ENCODE measurements at places on chromosomes 13 and 19.

DNA sequence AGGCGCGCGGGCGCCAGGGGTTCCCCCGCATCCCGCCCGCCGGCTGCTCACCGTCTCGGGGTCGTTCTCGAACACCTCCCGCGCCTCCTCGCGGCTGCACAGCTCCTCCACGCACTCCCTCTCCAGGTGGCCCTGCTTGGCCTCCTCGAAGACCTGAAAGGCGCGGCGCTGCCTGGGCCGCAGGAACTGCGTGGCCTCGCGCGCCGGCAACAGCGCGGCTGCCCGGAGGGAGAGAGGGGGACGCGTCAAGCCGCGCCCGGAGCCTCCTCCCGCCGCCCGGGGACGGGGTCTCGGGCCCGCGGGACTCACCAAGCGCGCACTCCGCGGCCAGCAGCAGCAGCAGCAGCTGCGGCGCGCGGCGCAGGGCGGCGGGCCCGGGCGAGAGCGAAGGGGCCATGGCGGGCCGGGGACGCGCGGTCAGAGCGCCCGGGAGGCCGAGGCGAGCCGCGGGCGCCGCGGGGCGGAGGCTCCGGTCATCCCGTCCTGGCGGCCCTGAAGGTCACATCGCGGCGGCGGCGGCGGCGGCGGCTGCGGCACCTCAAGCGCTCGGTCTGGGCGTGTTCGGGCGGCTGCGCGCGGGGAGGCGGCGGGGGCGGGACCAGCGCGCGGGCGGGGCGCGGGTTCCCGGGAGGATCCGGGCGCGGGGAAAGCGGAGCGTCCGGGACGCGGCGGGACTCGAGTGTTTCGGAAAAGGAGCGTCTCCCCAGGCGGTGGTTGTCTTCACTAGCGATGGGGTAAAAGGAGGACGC, at the start of gene GAS6:
TSS of gene GAS6 (minus strand) at position 553 of the 749 bp plus-strand sequence. CDS start at position 397, 156 bp downstream.
- peak within 1 kb of the TSS; percentile 6 for H3K4me3 ChIP-seq
- H3K36me3 ChIP-seq: no peaks in the 10 kb centered on the region
- DNase-seq: no peak
- peaks cover 57% of the 10 kb centered on the region for H3K27me3 ChIP-seq

DNA sequence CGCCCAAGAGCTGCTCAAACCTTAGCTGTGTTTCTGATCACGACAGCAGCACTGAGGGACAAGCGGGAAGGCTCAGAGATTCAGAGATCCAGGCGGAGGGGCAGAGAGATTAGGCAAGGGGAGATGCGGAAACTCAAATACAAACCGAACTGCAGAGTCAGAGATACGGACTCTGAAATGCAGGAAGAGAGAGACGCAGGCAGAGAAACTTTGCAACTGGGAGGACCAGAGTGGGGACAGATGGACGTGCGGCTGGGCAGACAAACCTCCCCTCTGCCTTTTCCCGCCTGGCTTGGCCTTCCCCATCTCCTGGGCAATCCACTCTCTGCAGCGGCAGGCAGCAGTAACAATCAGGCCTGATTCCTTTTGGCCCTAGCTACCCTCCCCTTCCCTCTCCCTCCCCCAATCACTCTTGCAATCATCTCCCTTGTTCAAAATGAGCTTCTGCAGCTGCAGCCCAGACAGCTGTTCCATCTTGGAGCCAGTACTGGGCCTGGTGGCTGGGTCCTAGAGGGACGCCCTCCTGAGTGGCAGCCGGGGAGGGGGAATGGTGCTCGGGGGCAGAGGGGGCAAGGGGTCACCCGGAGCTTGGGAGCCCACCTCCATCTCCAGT, 29.7 kb downstream of the OLFM2 start:
- no peak overlapping the region for H3K27ac ChIP-seq
- H3K4me3 ChIP-seq: no peak overlapping the region
- no peak for DNase-seq
- no peaks in the 10 kb centered on the region for H3K4me1 ChIP-seq

DNA sequence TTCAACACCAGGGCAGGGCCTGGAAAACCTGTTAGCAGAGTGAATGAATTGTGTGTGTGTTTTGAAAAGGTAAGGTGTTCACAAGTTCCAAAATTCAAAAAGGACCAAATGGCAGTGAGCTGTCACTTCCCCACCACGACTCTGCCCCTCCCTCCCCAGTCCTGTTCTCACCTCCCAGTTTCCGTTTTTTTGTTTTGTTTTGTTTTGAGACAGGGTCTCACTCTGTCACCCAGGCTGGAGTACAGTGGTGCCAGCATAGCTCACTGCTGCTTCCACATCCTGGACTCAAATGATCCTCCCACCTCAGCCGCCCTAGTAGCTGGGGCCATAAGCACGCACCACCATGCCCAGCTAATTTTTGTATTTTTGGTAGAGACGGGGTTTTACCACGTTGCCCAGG, 20.3 kb upstream of the BCL3 start:
- DNase-seq: no peak
- H3K4me1 ChIP-seq: peaks cover 32% of the 10 kb centered on the region
- no peaks in the 10 kb centered on the region for H3K36me3 ChIP-seq

DNA sequence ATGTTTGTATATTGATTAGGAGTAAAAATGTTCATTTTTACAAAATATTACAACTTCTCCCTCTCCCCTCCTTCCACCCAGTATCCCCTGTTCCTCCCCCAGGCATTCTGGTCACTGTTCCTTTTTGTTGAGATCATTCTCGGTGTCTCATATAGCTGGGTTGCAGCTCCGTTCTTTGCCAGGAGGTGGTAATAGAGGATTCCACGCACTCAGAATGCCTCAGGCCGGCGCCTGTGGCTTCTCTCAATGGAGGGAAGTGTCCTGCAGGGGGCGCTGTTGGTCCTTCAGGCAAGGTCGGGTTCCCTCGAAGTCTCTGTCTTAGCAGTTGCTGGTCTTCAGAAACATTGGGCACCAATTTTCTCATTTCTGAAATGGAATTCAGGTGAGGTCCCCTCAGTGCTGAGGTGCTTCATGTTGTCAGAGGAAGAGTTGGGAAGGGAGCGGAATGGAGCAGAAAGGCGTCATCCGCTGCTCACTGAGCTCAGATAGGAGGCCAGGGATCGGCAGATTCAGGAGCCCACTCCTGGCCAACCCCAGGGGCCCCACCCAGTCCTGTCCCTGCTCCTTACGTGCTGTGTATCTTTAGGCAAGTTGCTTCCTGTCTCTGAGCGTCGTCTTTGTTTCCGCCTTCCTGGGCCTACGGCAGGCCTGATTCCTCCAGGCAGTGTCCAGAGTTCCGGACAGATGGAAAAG, 10.3 kb upstream of the GARIN5A start:
- no peak overlapping the region for H3K27ac ChIP-seq
- peaks cover 7% of the 10 kb centered on the region for H3K27me3 ChIP-seq
- peaks cover 11% of the 10 kb centered on the region for H3K36me3 ChIP-seq
- H3K4me1 ChIP-seq: peaks cover 10% of the 10 kb centered on the region
- peak; percentile 65 for DNase-seq

DNA sequence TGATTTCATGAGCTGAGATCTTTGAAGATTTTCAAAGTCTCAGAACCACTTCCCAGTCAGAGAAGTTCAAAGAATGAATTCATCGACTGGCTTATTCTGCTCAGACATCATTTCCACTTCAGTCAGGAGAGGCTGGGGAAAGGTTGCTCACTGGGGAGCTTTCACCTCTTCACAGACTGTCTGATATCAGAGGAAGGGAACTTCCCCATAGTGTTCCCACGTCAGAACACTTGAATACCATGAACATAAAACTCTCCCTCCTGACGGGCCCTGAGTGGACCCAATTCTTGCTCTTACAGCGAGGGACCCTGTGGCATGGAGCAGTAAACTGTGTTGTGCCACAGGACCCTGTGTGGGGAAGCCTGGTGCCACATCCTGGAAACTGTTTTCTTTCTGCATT, 492.6 kb downstream of the COG6 start:
- no peaks in the 10 kb centered on the region for H3K36me3 ChIP-seq
- H3K27me3 ChIP-seq: no peaks in the 10 kb centered on the region
- no peak overlapping the region for H3K4me3 ChIP-seq
- H3K4me1 ChIP-seq: peaks cover 25% of the 10 kb centered on the region

DNA sequence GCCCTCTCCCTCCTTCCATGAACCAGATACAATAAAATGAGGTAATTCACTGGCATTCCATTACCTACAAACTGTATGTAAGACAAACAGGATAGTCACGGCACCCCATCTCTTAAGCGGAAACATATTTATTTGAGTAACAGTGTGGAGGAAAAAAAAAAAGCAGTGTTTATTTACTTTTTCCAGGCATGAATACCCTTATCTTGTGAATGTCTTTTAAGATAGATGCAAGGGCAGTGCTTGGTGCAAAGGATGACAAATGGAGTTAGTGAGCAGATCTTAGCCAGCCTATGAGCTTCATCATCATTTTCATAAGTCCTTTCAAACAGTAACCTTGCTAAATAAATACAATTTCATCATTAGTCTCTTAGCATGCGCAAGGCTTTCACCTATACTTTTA, 1661.8 kb upstream of the SPRY2 start:
- H3K4me3 ChIP-seq: no peak overlapping the region
- H3K4me1 ChIP-seq: no peaks in the 10 kb centered on the region
- DNase-seq: no peak
- no peak overlapping the region for H3K27ac ChIP-seq
- H3K27me3 ChIP-seq: no peaks in the 10 kb centered on the region

GRCh38 chr19:34712395-34713261, 21.4 kb upstream of the ZNF181 start:
- peaks cover 9% of the 10 kb centered on the region for H3K27me3 ChIP-seq
- H3K4me1 ChIP-seq: peaks cover 1% of the 10 kb centered on the region
- H3K4me3 ChIP-seq: no peak overlapping the region
- peak; percentile 66 for DNase-seq
- H3K36me3 ChIP-seq: peaks cover 10% of the 10 kb centered on the region

- no peak for DNase-seq
- no peak overlapping the region for H3K27ac ChIP-seq
- no peaks in the 10 kb centered on the region for H3K27me3 ChIP-seq
Measured at GRCh38 chr13:89688918-89689317, 1658.6 kb upstream of the MIR17HG start.

GRCh38 chr13:23753458-23753857, 135.7 kb downstream of the MIPEP start:
- DNase-seq: no peak
- no peak overlapping the region for H3K4me3 ChIP-seq
- H3K36me3 ChIP-seq: peaks cover 6% of the 10 kb centered on the region
- H3K27me3 ChIP-seq: no peaks in the 10 kb centered on the region
- peaks cover 27% of the 10 kb centered on the region for H3K4me1 ChIP-seq
